ENCODE measurements at places on chromosomes 1 and 21. TPM values are rescaled to one million over a fixed set of nuclear protein-coding genes. Genes with fewer than 3 reads are reported as not detected.

RNU1-3 gene
- total RNA-seq, result 3,235 TPM

DNA sequence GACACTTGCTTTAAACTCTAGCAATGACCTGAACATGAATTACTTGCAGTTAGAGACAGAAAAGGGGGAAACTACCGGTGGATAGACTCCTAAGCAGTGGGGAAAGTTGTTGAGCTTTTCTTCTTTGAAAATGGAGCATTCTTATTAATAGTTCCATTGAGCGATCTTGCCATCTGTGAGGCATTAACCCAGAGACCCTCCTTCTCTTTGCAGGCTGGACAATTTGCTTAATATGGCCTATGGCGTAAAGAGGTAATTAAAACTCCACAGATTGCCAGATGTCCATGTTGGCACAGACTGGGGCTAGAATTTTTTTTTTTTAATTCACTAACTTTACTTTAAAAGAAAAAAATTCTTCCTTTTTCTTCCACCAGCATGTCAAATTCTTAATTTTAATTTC lies 88.5 kb downstream of the ELAVL4 start:
- DNase-seq, result no peak

DNA sequence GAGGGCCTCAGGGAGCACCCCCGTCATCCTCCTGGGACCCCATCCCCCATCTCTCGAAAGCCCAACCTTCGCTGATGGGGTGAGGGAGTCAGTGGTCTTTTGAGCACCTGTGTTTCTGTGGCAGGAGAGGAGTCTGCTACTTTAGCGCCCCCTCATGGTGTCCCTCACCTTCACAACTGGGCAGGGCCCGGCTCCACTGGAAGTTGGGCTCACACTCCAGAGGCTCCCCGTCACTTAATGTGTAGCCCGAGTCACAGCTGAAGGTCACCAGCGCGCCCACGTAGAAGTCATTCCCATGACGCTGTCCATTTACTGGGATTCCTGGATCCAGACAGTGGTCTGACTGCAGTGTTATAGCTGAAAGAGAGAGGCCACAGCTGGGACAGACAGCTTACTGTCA lies 139.5 kb upstream of the HMGB4 start:
- DNase-seq, result no peak

- no peak for DNase-seq
These were observed 141.9 kb downstream of the ZNF281 start for GRCh38 chr1:200267937-200268336.

DNA sequence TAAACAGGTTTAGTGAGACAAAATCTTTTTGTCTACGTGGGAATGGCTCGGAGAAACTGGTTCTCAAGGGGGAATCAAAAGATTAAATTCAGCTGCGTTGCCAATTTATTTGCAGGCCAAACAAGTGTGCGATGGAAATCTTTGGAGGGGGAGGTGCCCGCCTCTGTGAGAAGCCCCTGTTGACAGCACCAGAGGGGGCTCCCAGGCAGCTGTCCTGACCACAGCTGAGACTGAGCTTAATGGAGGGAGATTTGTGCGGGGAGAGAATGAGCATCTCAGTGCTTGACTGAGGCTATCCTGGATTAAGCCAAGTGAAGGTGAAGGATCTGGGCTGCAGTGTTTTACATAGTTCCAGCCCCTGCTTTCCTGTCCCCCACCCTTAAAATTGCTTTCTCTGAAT lies 169.7 kb downstream of the ATG4C start:
- no peak for DNase-seq

DNA sequence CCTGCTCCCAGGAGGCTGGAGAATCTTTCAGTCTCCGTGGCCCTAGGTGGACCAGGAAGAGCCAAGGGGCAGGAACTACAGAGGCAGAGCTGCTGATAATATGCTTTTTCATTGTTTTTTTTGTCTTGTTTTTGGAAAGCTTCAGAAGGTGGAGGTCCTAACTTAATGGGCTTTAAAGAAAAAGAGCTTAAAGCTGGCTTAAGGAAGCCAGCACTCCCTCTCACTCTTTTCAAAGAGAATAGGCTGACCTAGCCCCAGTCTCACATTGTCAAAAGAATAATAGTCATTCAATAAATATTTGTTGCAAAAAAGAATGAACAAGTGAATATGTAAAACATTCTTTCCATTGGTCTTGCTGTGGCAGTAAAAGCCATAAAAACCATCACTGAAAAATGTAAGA lies 61.0 kb upstream of the RRP15 start:
- no peak for DNase-seq

HMCN1 gene
- total RNA-seq, result 0.83 TPM

DNA sequence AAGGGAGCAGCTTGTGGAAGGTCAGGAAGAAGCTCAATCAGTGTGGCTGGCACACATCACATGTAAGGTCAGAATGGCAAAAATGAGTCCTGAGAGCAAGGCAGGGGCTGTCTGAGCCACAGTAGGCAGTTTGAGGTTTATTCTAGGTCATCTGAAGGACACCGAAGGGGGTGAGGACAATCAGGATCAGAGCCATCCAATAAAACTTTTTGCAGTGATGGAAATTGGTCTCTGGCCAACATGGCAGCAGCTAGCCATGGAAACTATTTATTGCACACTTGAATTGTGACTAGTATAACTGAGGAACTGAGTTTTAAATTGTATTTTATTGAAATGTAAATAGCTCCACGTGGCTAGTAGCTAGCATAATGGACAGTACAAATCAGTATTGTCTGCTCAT lies 97.0 kb upstream of the CACNA1E start:
- no peak for DNase-seq

CR1L gene
- not detected for total RNA-seq

DNA sequence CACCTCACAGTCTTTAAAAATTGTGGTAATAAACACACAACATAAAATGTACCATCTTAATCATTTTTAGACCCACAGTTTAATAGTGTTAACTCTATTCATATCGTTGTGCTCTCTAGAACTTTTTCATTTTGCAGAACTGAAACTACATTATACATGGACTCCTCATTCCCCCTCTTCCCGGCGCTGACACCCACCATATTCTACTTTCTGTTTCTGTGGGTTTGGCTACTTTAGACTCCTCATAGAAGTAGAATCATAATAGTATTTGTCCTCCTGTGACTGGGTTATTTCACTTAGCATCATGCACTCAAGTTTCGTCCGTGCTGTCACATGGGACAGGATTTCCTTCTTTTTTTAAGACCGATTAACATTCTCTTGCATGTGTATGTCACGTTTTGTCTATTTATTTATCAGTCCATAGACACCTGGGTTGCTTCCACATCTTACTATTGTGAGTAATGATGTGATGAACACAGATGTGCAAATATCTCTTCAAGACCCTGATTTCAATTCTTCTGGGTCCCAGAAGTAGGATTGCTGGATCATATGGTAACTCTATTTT lies 62.9 kb upstream of the TMPRSS2 start:
- DNase-seq, result no peak

FAM167B gene
- 1.6 TPM for total RNA-seq

CHAF1B gene
- 14.1 TPM for total RNA-seq

DNA sequence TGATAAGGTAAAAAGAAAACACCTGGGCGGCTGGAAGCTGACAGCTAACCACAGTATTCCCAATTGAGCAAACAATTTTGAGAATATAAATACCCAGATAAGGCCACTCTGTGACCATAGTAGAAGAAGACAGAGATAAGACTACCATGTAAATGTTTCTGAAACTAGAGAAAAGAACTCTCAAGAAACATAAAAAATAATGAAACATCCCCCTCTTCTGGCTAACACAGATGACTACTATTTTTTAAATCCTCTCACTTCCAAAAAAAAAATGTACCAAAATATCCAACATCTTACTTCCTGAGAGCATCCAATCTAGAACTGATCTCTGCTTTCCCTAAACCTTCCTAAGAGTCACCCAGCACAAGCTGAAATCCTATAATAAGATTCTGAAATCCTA lies 125.9 kb downstream of the HFM1 start:
- DNase-seq, result no peak

- peak; percentile 76 for DNase-seq
These were observed 18.3 kb upstream of the CAPN8 start for GRCh38 chr1:223683586-223684487.

- no peak for DNase-seq
These were observed 11.2 kb downstream of the COL9A2 start for GRCh38 chr1:40305871-40306270.

GRCh38 chr1:9559673-9560072 lies 20.4 kb downstream of the SLC25A33 start:
- no peak for DNase-seq

TLR5 gene
- 2.5 TPM for total RNA-seq

DNA sequence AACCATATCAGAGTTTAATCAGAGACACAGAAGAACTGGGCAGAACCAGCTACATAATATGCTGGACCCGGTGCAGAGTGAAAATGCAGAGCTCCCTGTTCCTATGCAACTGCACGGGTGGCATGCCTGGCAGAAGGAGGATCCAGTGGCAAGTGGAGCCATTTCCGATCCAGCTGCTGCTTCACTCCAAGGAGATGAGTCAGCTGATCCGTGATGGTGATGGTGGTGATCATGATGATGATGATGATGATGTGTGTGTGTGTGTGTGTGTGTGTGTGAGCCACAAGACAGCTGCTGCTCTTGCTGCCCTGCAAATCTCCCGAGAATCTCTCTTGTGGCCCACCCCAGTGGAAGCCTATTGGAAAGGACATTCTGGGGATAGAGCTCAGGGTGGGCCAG lies 133.0 kb downstream of the URB2 start:
- DNase-seq, result no peak

DNA sequence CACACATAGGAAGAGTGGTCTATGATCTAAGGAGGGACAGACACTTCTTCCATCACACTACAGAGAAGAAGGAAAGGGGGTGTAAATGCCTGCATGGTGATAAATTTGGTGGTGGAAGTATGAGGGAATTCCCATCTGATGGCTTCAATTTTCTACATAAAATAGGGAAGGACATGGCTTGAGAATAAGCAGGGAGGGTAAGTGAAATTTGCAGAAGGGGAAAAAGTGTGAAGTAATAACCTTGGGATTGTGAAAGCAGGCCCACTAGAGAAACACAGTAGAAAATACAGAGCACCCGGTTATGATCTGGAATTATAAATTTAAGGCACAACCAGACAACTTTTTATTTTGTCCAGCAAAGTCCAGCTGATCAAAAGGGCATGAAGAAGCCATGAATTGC lies 22.7 kb upstream of the HIVEP3 start:
- no peak for DNase-seq

DNA sequence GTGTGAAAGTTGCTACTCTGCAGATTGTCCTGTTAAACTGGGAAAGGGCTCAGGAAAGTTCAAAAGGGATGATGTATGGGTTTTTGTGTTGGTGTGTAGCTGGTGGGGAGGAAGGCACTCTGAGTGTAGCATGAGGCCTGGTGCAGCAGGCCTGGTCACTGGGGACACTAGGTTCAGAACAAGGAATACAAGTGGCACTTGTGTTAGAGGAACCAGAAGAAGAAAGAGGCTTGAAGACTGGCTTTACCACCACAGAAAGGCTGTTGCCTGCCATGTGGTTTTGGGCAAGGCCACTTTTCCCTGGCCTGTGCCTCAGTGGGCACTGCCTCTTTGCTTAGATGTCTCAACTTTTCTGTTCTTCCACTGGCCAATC lies 122.8 kb downstream of the NOS1AP start:
- no peak for DNase-seq

DNA sequence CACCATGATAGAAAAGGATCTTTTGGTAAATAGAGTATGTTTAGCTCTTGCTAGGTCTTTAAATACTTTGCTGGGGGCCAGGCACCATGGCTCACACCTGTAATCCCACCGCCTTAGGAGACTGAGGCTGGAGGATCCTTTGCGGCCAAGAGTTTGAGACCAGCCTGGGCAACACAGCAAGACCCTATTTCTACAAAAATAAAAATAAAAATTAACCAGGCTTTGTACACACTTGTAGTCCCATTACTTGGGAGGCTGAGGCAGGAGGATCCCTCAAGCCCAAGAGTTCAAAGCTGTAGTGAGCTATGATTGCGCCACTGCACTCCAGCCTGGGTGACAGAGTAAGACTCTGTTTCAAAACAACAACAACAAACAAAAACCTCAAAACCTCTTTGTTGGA lies 1.1 kb upstream of the KCNE2 start:
- DNase-seq, result no peak

DNA sequence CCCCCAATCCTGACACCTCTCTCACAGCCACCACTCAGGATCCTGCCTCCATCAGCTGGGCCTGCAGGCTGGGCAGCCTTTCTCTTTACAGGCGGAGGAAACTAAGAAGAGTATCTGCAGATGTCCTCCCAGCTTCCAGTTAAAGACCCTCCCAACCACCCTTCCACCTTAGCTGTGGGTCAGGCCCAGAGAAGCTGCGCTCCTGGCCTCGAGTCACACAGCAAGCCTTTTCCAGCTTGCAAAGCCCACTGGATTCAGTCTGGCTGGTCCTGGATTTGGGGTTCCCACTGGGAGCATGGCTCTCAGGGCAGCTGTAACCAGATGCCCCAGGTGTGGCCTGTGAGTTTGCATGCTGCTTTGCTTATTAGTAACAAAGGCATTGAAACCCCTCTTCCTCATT lies 19.9 kb downstream of the KCNQ4 start:
- DNase-seq, result no peak

DNA sequence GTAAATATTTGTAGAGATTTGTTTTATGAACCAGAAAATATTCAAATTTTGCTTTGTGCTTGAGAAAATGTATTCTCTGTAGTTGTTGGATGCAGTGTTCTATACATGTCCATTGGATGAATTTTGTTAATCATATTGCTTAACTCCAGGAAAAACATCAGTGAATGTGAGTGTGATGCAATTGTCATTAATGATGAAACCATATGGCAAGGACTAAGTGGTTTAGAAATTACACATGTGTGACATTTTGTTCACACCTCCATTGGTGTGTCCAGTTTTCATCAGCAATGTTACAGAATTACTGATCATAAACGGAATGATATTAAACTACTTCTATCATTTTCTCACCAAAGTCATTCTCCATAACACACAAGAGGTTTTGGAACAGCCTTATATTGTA lies 151.8 kb upstream of the ST6GALNAC5 start:
- no peak for DNase-seq

HEYL gene
- 0.17 TPM for total RNA-seq

GRCh38 chr21:28269173-28269572 lies 723.5 kb downstream of the LTN1 start:
- DNase-seq, result no peak

GRCh38 chr21:35578347-35578782 lies 482.0 kb downstream of the SETD4 start:
- no peak for DNase-seq
